Lower leg skin (tissue), 4 donors: ENCODE measurements at places on chromosomes 1 and 21. TPM values are rescaled to one million over a fixed set of nuclear protein-coding genes. Genes with fewer than 3 reads are reported as not detected.

ATP1A4 gene
- total RNA-seq = not detected

FAM131C gene
- 1.6 TPM for total RNA-seq

KRTAP19-1 gene
- 0.59 TPM for total RNA-seq

RIMS3 gene
- total RNA-seq = 2.7 TPM

DENND2C gene
- 61.2 TPM for total RNA-seq

CFHR3 gene
- total RNA-seq = not detected

SYT14 gene
- total RNA-seq = 2.8 TPM

AIRE gene
- 0.19 TPM for total RNA-seq

LCE1A gene
- 612 TPM for total RNA-seq

C1orf141 gene
- not detected for total RNA-seq

GRCh38 chr1:219883400-219884332, 44.7 kb downstream of the SLC30A10 start:
- no peak for DNase-seq

GRCh38 chr1:116854403-116854690, 55.4 kb upstream of the PTGFRN start:
- no peak for DNase-seq

GRCh38 chr1:102776071-102776470, 332.3 kb downstream of the COL11A1 start:
- no peak for DNase-seq

- no peak for DNase-seq
Observed at GRCh38 chr1:21762022-21762404, 20.9 kb downstream of the USP48 start.

DNA sequence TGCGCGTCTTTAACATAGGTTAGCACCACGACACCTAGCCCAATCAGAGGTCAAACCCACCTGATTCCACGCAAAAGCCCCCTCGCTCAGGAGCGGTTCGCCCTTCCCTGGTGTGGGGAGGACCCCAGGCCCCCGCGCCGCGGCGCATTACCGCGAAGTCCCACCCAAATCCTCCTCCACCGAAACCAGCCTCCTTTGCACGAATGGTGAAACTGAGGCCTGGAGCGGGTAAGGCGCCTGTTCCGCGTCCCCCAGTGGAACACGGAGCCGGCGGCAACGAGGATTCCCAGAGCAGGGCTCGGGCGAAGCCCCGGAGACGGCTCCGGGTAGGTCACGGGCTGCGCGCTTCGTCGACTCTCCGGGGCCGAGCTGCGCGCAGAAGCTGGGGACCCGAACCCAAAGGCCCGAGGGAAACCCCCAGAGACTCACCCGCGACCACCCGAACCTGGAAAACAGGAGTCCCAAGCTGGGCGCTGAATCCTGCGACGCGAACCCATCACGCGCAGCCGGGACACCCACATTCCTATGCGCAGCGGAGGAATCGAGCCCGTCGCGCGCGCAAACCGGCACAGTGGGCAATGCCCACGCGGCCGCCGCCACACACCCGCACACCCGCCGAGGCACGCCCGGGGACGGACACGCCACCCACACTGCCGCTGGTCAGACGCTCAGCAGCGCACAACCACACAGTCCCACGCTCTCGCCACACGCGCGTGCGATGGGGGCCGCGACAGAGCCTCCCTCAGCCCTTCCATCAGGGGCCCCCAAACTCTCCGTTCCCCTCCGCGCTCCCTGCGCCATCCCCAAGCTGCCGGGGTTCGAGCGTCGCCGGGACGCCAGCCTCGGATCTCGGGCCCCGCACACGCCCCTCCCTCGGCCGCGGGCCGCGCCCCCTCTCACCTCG, 507 bp downstream of the GLIS1 start:
- DNase-seq = no peak

DNA sequence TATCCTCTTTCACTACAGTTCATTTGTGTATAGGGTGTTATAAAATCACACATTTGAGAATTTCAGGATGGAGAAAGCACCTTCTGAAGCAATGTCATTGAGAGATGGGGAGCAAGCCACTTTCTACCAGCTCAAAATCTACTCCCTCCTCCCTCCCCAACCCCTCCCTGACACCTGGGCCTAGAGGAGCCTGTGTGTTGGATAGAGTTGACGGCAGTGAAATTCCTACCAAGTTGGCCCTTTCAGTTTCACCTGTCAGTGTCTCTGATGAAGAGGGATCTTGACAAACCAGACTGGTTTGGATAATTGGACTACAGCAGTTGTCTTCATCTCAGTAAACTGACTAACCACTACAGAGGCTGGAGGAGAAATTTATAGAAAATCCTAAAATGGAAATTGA, 125.0 kb upstream of the HOOK1 start:
- DNase-seq = no peak

DNA sequence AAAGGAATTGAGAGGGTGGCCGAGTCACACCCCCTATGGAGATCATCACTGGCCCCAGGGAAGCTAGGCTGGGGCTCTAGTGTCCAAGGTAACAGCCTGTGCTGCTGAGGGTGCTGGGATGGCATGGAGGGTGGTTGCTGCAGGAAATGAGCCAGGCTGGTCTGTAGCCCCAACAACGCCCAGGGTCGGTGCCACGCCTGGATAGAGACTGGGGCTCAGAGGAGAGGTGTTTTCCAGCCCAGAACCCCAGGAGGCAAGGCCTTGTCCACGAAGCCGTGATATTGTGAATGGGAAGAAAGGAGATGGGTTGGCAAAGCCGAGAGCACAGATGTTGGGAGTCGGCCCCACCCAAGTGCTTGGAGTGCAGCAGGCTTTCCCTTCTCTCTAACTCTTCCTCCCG, 68.9 kb upstream of the ACTRT2 start:
- DNase-seq = no peak

DNA sequence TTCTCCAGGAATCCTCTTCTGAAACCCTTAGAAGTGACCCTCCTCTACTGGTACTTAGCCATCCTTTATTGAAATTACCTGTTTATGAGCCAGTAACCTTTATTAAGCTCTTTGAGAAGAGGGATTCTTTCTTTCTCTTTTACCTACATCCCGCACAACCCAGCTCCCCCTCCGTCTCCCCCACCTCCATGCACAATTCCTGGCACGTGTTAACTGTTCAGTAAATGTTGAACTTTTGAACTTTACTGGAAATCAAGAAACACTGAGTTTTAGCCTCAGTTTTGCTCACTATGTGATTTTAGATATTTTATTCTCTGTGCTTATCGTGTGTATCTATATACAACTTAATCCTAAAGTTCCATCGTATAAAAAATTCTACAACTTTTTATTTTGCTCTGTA, 1.8 kb downstream of the TMED5 start:
- DNase-seq = no peak
